ENCODE measurements at places on chromosomes 11 and 22.
A peak's percentile ranks its signal among the peaks of the same experiment; 100 is the strongest.

- no peak for DNase-seq
Measured at GRCh38 chr11:103940551-103940950, 95.9 kb upstream of the DDI1 start.

- no peak for DNase-seq
Measured at GRCh38 chr11:68015467-68015866, 5.3 kb downstream of the ALDH3B1 start.

DNA sequence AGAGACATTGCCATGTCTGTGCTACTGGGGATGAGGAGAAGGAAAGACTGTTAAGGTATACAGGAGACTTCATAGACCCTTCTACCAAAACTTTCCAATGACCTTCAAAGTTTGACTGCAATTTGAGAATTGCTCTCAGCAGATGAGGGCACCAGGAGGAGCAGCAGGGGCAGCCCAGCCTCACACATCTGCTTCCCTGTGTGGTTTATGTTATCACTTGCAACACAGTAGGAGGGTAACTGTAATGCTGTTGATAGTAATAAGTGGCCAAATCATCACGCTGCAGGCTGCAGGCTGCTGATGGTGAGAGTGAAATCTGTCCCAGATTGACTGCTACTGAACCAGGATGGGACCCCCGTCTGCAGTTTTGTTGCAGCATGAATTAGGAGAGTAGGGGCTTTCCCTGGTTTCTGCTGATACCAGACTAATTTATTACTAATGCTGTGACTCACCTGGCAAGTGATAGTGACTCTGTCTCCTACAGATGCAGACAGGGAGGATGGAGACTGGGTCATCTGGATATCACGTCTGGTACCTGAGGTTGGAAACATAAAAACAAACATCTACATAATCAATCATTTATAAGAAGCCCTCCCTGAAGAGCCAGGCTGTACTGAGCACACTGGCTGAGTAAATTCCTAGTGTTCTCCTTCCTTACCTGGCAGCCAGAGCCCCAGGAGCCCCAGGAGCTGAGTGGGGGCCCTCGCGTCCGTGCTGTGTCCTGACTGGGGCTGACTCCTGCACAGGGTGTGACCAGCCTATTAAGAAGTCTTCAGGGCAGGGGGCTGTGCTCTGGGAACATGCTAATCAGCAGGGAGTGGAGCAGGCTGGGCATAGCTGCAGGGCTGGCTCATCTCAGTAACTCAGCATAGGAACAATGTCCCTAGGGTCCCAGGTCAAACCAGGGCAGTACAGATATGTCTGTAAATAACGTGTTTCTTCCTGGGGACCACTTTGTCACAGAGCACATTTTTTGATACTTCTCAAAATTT, 74.4 kb downstream of the GAB4 start:
- DNase-seq, result no peak

DNA sequence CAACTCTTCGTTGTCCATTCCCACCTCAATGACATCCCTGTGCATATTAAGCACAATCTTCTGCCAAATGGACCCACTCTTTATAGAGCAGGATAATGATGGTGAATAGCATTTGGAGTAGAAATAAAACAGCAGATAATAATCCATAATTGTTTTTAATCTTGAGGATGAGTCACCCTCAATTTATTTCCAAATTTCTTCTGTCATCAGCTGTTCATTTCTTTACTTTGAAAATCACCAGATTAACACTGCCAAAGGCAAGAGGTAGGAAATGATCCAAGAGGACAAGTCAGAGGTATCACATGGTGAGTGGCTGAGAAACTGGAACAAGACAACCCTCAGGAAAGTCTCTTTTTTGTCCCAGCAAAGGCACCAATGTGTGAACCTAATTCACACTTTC, 7.3 kb upstream of the AMBRA1 start:
- DNase-seq, result no peak

DNA sequence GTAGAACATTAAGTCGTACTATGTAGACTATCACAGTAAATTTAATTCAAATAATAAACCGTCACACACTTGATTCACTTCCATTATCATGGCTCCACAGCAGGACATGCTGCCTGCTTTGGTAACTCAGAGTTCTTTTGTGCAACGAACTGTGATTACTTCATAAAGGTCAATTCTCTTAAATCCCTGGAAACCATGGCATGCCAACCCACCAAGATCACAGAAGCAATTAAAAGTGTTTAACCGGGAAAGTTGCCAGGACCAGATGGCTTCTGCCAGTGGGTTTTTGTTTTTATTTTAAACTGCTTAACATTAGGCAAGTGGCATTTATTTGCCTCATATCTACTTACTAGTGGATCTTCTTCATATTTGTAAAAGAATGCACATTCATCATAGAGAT, 1162.1 kb downstream of the DLG2 start:
- no peak for DNase-seq

- peak; percentile 23 for DNase-seq
Measured at GRCh38 chr11:68584097-68584496, 100.2 kb upstream of the GAL start.

DNA sequence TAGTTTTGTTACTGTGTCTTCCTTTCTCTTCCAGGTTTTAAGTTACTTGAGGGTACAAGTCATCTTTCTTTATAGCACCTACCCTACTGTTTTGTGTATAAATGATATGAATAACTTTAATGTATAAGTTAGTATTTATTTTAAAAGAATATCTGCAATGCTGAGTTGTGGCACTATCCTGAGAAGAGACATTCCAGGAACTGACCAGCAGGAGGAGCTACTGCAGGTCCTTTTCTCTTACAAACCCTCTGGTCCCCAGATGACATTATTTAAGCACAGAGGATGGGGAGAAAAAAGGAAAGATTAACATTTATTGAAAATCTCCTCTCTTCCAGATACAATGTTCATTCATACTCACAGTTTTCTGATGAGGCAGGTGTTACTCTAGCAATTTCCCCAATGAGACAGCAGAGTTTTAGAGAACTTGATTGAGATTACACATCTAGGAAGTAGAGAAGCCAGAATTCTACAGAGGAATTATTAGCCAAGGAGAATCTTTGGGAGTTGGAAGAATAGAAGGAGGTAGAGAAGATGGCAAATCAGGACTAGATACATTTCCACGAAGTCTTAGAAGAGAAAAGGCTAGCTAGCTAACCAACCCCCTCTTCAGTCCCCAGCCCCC, 541.2 kb upstream of the API5 start:
- no peak for DNase-seq

DNA sequence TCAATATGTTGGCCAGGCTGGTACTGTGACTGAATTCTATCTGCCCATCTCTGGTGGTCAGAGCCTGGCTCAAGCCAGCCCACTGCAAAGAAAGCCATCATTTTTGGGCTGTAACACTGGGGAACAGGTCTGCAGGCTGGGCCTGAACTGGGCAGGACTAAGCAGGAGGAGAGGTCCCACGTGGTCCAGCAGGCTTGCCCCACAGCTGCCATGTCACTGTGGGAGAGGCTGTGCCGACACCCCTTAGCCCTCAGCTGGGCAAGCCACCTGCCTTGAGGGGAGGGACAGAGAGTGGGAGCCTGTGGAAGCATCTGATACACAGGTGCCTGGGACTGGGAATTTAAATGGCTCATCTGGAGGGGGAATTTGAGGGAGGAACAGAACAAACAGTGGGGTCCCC, 66.7 kb upstream of the CLTCL1 start:
- no peak for DNase-seq

Measured in stimulated activated CD4-positive, alpha-beta T cell treated with anti-CD3 and anti-CD28 coated beads, Interleukin-1b, Interleukin-23, amount 100 ng/mL, for 24 hours (primary cell).